ENCODE measurements at places on chromosomes 2 and 18. TPM values are rescaled to one million over a fixed set of nuclear protein-coding genes. Genes with fewer than 3 reads are reported as not detected.

GRCh38 chr2:172087207-172087779 is 2.0 kb downstream of the DLX1 start:
- DNase-seq = no peak

DNA sequence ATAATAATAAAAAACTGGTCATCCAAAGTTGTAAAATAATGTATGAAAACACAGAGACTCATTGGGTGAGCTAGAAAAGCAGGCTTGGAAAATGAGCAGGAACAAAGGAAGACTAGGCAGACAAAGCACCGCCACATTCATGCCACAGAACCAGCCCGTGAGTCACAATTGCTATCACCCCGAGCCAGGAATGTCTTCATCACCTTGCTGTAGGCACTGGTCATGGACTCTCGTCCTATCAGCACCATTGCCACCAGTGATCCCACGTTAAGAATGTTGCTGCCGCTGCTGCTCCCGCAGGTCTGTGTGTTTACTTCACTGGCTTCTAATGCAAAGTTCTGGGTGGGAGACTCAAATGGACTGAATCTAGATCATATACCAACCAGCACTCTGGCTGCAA is 417.9 kb downstream of the PID1 start:
- DNase-seq = no peak

DNA sequence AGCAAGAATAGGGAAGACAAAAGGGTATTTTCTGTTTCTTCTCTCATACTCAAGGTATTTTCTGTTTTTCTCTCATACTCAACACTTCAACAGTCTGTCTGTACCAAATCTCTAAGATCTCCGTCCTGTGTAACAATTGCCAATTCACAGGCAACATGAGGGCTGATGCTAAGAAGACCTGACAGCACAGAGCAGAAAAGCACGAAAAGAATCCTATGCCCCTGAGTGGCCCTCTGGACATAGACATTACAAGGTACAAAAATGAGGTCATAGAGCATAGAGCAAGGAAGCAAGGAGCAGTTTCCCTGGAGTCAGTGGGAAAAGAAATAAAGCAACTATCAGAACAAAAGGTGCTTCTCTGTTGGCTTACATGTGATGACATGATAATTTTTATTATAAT is 1612.6 kb upstream of the CELF4 start:
- no peak for DNase-seq

DNA sequence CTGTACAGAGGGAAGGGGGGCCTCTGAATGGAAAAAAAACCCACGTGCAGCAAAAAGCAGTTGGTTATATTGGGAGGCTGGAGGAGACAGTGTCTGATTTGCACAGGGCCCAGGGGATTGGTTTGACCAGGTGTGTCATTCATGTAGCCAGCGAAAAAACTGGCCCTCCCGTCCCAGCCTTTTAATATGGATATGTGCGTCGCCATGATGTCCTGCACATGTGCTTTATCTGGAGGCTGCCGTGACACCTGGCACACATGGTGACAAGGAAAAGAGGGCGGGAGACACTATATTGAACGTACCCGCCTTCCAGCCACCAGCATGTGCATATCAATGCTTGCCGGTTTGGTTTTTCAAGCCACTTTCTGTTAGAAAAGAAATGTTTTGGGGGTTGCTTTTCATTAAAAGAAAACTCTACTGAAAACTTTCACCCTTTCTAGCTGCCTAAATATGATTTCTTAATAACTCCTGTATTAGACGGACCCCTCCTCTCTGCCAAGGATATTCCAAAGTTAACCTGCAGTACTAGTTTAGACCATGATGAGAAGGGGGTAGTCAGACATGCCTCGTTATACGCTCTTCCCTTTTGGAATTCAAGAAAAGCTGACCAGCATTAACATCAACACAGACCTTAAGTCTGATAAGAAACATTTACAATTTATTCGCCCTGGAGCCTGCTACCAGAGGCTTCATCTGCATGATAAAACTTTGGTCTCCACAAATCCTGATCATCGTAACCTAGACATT is 16.2 kb downstream of the SLC25A52 start:
- DNase-seq = no peak

GRCh38 chr2:231413921-231414476 is 18.5 kb downstream of the B3GNT7 start:
- no peak for DNase-seq

DNA sequence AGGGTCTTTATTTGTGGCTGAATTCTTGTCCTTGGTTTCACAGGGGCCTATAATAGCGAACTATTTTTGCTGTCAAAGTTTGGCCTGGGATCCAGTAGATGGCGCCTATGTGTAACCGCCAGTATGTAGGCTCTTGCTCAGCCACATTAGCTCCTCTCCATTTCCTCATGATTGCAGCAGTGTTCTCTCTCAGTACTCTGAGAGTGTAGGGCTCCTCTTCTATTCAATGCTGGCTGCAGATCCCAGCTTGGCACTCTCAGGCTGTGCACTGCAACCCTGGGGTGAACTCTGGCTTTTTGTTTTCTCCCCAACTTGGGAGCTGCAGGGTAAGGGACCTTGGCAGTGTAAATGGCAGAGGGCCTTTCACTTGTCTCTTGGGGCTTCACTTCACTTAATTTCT is 344.6 kb upstream of the CHAC2 start:
- DNase-seq = no peak

DNA sequence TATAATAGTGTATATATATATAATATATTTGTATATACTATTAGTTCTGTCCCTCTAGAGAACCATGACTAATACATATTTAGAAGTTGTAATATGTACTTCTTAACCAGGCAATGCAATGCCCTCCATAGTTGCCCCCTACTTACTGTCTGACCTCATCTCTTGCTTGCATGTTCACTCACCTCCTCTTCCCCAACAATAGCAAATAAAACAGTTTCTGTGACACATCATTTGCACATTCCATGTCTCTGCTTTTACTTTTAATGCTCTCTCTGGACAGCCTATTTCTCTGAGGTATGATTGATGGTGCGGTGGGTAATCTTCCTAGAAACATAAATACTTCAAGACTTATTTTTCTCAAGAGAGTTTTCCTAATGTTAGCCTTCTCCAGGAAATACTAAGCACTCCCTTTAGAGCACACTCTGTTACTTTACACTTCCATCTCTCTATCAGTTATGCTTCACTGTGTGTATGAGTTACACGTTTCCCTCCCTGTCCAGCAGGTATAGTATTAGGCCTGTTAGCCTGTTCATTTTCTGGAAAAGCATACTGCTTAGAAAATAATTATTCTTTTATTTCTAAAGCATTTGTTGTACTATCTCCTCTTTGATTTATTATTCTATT is 295.6 kb upstream of the LRATD1 start:
- DNase-seq = no peak

GRCh38 chr2:153871231-153872221 is at the start of gene GALNT13:
TSS of gene GALNT13 (plus strand) at chr2:153871922.
- DNase-seq = no peak

DNA sequence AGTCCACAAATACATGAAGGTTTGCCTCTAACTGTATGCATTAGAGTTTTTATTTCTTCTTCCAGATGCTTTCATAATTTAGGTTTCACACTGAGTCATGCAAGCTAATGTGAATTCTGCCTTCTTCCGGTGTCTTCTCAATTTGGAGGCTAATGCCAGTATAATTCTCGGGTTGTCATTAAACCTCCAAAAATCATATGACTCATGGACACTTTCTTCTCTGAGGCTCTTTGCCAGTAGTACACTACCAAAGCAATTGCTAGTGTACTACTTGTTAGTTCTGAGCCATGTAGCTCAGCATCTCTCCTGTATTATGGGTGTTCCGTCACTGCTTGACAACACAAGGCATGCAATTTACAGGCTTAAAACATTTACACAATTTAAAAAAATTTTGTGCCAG is 137.1 kb downstream of the VWC2L start:
- no peak for DNase-seq

- DNase-seq = peak; percentile 60
Measured at GRCh38 chr2:234544659-234545611, 48.1 kb upstream of the ARL4C start.

DNA sequence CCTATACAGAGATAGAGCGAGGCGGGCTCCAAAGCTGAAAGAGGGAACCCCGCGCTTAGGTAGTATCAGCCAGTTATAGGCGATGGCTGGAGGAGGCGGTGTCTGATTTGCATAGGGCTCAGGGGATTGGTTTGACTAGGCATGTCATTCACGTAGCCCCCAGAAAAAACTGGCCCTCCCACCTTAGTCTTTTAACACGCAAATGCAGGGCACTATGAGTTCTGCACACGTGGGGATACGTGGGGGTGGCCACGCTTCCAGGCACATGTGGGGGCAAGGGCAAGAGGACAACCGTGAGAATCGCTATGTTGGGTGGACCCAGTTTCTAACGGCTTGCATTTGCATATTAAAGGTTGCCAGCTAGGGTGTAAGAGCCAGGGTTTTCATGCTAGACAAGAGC is 56.7 kb upstream of the MSTN start:
- peak; percentile 14 for DNase-seq

GRCh38 chr2:22999951-23000350 is 385.0 kb upstream of the KLHL29 start:
- no peak for DNase-seq

GRCh38 chr2:24317491-24317920 is 42.8 kb downstream of the ITSN2 start:
- no peak for DNase-seq

DNA sequence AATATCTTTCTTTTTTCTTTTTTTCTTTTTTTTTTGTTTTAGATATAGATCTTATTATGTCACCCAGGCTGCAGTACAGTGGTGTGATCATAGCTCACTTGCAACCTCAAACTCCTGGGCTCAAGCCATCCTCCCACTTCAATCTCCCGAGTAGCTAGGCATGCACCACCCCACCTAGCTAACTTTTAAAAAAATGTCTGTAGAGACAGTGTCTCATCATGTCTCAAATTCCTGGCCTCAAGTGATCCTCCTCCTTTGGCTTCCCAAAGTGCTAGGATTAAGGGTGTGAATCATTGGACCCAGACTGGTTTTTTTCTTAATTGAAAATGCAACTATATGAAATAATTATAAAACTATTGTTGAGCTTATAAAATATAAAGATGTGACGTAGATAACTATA is 9.8 kb upstream of the ZCCHC2 start:
- DNase-seq = no peak

DNA sequence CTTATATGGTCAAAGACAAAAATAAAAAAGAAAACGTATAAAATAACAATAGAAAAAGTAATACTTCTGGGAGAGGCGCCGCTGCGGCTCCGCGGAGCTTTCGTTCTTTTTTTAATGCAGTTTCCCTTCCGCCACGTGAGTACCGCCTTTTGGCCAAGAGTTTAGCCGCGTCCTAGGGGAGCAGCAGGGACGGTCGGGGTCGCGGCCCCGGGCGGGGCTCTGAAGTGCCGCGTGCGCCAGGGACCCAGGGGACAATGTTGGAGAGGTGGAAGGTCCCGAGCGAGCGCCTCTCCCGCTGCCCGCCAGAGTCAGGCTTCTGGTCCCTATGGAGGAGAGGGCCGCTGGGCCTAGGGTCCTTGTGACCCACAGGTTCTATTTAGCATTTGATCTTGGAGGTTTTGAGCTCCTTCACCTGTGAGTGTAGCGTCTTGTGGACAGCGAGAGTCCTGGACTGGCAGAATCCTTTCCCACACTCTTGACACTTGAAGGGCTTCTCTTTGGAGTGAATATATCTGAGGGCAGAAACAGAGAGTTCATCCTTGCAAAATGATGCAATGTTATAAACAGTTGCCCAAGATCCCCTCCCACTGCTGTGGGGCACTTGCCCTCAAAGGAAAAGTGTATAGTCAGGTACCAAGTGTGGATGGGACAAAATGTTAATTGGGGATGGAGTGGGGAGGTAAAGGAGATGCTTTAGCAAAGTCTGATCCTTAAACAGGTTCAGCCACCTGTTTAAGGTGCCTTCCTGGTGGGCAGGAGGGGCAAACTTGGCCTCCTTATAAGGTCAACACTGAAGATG is 6.3 kb downstream of the OSR1 start:
- DNase-seq = no peak

DNA sequence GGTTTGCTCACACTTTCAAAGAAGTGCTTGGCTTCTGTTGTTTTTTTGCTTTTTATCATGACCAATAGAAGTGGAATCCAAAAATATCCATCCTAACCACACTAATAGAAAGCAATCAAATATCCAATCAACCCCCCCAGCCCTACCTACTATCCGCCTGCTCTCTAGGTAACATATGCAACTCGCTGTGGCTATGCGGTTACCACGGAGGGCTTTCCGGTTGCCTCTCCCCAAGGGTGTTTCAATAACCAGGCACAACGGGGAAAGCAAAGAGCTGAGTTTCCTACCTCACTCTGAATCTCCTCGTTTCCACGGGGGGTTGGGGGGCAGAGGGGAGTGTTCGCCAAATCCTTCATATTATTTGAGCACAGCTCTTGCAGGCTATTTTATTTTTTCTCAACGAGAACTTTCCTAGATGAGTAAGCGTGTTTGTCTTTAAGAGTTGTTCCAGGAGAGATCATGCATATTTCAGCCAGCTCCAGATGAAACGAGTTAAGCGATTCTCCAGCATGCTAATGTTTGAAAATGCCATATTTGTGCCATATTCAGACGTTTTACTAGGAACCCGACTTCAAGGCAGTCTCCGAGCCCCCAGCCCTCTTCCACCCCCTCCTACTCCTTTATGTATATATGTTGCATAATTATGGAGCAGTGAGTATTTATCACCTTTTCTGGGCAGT is 30.3 kb downstream of the PAX3 start:
- DNase-seq = no peak

GRCh38 chr2:9753276-9753600 is 90.0 kb upstream of the TAF1B start:
- no peak for DNase-seq

GRCh38 chr2:133680343-133681049 is 112.2 kb upstream of the NCKAP5 start:
- DNase-seq = no peak

GRCh38 chr2:103960951-103961350 is 893.0 kb upstream of the POU3F3 start:
- DNase-seq = no peak

DNA sequence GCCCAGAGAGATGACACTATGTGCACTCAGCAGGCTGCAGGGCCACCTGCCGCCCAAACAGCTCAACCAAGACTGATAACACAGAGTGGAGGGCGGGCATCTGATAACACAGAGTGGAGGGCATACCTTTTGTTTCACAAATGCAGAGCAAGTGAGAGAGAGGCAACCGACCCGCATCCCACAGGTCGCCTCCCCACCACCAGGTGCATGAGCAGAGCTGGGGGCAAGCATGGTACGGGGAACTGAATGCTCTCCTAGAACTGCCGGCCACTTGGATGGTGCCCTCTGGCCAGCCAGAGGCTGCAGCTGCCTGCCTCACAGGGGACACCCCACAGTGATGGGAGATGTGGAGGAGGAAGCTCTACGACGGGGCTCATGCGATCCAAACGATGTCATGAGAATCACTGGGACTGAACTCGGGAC is 49.5 kb downstream of the ANO7 start:
- no peak for DNase-seq

DNA sequence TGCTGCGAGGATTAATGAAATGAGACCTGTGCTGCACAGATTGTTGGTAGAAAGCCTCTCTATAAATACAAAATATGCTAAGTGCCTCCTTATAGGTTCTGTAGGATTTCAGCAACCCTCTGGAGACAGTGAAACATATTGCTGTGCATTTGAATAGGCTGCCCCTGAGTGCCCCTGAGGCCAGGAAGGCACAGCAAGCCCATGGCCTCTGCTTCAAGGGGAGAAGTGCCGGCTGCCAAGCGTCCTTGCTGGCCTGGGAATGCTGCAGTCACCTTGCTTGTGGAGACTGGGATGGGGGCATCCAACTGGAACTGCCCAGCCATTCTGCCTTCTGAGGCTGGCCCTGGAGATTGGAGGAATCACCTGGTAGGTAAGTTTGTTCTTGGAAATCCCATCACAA is 397.2 kb upstream of the SMIM21 start:
- no peak for DNase-seq

The KCNK3 gene
- 0.26 TPM for total RNA-seq

The CD8B2 gene
- total RNA-seq = 3.2 TPM

The ARHGEF4 gene
- 5.3 TPM for total RNA-seq

The CRIM1 gene
- 3.8 TPM for total RNA-seq

The TUBB8B gene
- total RNA-seq = not detected

The ANKRD30BL gene
- total RNA-seq = not detected

The ZSWIM2 gene
- not detected for total RNA-seq

All from T-cell (primary cell).